ENCODE measurements at places on chromosomes 5 and 9.

- DNase-seq, result no peak
Measured at GRCh38 chr9:90309809-90310520, 332.7 kb downstream of the DIRAS2 start.

DNA sequence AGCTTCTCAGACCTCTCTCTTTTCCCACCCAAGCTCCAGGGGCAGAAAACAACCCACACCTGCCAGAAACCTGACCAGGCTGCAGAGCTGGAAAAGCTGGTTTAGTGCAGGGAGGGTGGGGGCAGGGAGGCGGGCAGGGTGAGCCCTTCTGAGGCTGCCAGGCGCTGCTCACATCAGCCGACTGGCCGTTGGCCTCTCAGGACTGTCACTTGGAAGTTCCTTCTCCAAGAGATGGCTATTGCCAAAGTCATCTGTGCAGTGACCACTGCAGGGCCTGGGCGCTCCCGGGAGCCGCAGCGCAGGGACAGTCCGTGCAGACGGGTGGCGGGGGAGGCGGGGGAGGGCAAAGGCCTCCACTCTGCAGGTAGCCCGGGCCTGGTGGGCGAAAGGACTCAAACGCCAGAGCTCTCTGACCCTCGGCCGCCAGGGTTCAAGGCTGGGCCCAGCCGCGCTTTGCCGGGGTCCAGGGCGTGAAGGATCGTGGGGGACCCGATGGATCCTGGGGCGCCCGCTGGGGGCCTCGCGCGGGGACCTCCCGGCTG lies 205.0 kb upstream of the IER5L start:
- DNase-seq, result no peak

DNA sequence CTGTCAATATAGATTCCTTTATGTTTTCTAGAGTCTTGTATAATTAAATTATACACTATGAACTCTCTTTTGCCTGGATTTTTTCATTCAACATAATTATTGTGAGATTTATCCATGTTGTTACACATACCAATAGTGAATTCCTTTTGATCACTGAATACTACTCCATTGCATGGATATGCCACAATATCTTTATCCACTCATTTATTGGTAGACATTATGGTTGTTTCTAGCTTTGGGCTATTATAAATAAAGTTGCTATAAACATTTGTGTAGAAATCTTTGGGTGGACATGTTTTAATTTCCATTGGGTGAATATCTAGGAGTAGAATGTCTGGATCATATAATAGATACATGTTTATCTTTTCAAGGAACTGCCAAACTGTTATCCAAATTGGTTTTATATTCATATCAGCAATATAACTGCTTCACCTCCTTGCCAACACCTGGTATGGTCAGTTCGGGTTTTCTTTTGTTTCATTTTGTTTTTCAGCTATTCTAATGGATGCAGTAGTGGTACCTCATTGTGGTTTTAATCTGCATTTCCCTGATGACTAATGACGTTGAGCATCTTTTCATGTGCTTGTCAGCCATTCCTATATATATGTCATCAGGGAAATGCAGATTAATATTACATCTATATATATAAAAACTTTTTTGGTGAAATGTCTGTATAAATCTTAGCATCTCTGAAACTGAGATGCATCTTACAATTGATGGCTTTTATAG lies 32.1 kb upstream of the TCF7 start:
- DNase-seq, result no peak

DNA sequence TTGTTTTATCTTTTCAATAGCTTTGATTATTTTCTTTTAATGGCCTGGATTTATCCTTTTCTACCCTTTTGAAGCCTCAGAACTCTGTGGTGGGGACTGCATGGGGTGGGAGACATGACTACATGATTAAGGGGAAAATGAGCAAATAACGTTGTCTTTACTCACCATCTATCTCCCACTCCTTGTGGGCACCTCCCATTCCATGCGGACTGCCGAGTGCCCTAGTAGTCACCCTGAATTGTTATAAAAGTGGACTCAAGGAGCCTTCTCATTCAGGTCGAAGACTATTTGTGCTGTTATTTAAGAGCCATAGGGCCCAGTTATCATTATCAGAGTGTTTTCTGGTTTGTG lies 281.8 kb downstream of the MLLT3 start:
- no peak for DNase-seq

DNA sequence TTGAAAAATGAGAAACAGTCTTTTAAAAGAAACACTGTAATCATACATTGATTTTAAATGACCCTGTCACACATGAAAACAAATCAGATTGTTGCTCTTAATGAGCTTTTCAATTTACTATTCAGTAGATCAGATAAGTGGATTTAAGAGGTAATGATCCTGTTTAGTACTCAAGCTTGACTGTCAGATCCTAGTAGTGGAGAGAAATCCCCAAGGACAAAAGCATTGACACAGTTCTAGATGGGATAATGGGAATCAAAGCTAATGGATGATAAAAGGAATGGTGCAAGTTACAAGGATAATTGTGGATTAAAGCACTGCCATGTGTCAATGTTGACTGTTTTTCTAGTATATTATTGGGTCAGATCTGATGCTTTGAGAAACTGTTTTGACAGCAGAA lies 142.3 kb upstream of the TLX3 start:
- no peak for DNase-seq

GRCh38 chr9:18795947-18796671 lies 236.9 kb downstream of the SAXO1 start:
- no peak for DNase-seq

GRCh38 chr9:127201071-127201541 lies 63.5 kb upstream of the GARNL3 start:
- no peak for DNase-seq

GRCh38 chr9:91495450-91495849 lies 71.8 kb upstream of the NFIL3 start:
- no peak for DNase-seq

DNA sequence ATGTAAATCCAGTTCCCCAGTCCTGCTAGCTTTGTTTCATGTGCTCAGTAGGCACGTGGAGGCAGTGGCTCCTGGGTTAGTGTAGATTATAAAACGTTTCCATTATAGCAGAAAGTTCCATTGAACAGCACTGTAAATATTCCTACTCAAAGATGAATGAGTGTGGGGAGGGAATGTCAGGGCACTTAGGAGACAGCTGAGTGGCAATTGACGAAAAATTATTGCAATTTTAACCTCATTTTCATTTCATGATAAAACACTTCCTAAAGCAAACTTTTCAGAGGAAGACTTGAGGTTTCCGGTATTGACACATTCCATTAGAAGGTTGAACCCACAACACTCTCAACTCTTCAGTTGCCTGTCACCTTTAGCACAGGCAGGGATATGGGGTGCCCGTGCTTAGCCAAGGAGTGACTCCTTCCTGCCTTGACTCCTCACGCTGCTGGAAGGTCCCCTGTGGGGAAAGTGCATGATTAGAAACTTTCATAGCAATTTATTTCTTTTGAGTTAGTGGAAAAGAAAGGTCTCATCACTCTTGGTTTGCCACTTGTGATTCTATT lies 41.2 kb downstream of the SLC46A2 start:
- DNase-seq, result no peak

- DNase-seq, result no peak
Measured at GRCh38 chr5:4907571-4907970, 232.6 kb upstream of the ADAMTS16 start.

DNA sequence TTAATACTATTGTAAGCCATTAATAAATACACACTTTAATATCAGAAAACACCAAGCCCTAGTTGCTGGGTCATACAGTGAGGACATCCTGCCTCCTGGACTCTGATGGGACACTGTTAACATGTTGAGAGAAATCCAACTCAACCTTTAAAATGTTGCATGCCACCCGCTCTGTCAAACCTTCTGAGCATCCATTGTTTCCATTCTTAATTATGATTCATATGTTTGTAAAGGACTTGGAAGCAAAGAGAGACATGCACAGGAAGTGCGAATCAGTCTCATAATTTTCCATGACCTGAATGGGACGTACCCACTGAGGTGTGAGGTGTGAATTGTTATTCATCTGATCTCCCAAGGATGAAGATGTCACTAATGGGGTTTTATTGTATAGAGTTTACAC lies 186.4 kb downstream of the CAAP1 start:
- DNase-seq, result no peak

DNA sequence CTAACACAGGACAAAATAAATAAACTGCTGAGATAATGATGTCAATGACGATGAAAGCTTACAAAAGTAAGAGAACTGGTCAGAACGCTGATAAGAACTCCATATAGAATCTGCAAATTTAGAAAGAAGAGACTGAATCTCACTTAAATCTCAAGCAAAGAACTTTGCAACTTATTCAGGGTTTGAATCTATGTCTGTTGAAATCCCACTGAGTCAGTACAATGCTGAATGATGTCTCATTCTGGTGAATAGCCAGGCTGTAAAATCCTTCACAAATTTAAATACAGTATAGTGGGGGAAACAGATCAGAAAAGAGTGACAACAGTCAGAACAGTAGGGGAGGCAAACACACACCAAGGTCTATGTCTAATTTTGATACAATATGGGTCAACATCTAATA lies 38.9 kb upstream of the NR3C1 start:
- DNase-seq, result no peak
